GM04503 (cell line): ENCODE measurements at places on chromosomes 6 and 20.

DNA sequence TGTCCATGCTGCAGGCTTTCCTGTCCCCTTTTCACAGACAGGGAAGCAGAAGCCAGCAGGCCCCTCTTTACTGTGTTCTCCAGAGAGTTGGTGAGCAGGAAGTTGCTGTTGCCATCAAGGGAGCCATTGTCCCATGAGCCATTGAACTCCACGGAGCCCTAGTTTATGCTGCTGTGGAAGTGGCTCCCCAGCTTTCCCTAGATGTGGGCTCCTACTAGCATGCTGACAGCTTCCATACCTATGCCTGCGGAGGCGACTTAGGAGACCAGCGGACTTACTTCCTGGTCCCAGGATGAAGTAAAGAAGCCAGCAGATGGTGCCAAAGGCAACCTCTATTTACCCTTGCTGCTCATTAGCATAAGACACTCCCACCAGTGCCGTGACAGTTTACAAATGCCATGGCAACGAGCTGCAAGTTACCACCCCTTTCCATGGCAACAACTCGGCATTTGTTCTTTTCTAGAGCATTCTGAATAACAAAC, 30.8 kb upstream of the FKBP1A start:
- DNase-seq, result no peak

DNA sequence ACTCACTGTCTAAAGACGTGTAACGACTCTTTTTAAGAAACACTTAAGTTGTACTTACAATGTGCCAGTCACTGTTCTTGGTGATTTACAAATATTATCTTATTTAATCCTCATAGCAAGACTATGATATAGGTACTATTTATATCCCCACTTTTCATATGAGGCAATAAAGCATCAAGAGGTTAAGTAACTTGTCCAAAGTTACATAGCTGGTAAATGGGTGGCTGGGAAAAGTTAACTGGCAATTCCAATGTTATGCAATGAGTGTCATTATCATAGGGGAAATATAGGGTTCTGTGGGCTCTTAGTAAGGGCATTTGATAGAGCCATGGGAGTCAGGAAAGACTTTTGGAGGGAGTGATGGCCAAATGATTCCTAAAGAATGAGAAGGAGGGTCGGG, 21.4 kb upstream of the RIPOR2 start:
- DNase-seq, result no peak

- DNase-seq, result no peak
Observed at GRCh38 chr6:83431545-83432155, 799 bp upstream of the ME1 start.

GRCh38 chr6:105791179-105791578, 295.0 kb upstream of the PRDM1 start:
- DNase-seq, result no peak

GRCh38 chr6:153096792-153097191, 34.3 kb downstream of the RGS17 start:
- DNase-seq, result no peak

GRCh38 chr6:150668900-150669302, 69.2 kb downstream of the PLEKHG1 start:
- no peak for DNase-seq

- no peak for DNase-seq
Observed at GRCh38 chr6:36102853-36103252, 27.5 kb upstream of the MAPK13 start.

DNA sequence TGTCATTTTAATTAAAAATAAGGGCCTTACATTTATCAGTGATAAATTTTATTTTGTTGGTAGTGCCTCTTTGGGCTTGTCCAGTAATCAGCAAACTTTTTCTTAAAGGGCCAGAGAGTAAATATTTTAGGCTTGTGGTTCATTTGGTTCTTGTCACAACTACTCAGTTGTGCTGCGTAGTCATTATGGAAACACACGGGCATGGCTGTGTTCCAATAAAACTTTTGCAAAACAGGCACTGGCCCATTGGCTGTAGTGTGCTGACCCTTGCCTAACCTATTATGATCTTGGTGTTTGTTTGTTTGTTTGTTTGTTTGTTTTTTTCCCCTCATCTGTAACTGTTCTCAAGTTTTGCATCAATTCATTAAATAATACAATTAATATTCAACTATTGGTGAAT, 19.4 kb downstream of the TBPL1 start:
- no peak for DNase-seq

DNA sequence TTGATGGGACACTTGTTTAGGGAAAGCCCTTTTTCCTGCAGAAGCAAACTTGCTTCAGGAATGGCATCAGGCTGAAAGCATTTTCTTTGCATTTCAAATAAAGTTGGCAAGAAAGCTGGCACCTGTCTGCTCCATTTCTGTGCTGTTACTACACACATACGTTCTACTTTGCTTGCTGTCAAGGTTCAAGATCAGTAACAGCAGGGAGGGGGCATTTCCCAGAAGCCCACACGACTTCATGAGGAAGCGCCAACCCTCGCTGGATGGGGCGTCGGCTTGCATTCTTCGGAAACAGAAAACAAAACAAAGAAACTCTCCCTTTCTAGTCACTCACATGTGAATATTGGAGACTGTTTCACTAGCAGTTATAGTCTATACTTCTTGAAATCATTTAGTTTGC, 46.4 kb downstream of the AKAP12 start:
- DNase-seq, result no peak

- no peak for DNase-seq
Observed at GRCh38 chr6:133919362-133919761, 30.4 kb downstream of the TCF21 start.

- DNase-seq, result no peak
Observed at GRCh38 chr6:89866024-89866678, 28.1 kb upstream of the GJA10 start.

DNA sequence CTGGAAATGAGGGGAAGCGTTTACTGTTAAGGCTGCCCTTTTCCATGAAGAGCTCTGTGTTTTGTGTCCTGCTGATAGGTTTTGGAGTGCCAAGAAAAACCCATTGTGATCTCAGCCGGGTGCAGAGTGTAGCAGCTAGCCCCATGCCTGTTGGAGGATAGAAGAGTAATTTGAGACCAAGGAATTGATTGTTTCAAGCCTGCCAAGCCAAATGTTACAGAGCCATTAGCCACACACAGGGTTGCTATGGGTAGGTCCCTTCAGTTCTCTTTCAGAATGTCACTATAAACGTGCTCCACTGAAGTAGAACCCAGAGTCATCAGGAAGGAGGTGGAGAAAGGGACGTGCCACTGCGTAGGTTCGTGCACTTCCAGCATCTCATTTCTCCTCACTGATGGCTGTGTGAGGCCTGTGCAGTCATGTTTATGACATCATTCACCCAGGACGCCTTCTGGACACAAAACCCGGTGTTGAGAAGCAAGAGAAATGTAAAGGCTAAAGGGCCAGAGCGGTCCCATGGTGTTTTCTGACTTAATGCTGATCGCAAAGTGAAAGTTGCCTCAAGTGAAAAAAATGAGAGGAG, 6.6 kb downstream of the GMPR start:
- DNase-seq, result no peak

DNA sequence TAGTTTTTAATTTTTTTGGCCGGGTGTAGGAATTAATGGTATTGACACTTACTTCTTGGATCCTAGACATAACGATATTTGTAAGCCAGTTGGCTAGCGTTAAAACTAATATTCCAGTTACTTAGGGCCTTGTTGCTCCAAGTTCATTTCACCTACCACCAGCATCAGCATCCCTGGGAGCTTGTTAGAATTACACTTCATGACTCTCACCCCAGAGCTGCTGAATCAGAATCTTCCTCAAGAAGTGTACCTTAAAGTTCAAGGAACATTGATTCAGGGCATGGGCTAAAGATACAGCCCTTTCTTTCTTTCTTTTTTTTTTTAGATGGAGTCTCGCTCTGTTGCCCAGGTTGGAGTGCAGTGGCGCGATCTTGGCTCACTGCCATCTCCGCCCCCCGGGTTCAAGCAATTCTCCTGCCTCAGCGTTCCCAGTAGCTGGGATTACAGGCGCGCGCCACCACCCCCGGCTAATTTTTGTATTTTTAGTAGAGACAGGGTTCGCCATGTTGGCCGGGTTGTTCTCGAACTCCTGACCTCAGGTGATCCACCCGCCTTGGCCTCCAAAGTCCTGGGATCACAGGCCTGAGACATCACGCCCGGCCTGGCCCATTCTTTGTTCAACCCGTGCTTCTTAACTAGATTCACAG, 1.1 kb downstream of the SLX4IP start:
- no peak for DNase-seq

GRCh38 chr6:138115201-138115600, 8.0 kb upstream of the PERP start:
- no peak for DNase-seq

GRCh38 chr6:159981071-159981402, 12.2 kb downstream of the IGF2R start:
- no peak for DNase-seq

GRCh38 chr6:152727507-152727906, 23.1 kb upstream of the VIP start:
- no peak for DNase-seq

GRCh38 chr6:45522486-45522885, 144.8 kb upstream of the SUPT3H start:
- no peak for DNase-seq

DNA sequence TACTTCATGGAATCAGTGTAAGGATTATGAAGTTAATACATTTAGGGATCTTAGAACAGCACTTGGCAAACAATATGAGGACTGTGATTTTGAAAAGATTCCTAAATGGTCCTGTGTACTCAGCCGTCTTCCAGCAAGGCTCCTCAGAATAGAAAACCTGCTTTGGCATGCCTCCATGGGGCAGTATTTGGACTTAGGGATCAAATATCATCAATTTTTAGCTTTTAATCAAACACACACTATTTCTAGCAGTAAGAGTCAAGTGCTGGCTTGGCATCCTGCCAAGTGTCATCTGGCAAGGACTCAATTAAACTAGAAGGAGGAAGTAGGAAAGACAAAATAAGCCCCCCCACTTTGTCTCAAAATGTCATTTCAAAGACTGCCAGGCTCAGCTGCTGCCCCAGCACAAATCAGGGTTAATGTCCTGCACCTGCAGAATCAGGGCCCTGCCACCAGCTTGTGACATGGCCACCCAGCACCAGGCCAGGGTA, 40.8 kb downstream of the IYD start:
- no peak for DNase-seq

- DNase-seq, result no peak
Observed at GRCh38 chr6:165725201-165725600, 62.2 kb upstream of the PDE10A start.

DNA sequence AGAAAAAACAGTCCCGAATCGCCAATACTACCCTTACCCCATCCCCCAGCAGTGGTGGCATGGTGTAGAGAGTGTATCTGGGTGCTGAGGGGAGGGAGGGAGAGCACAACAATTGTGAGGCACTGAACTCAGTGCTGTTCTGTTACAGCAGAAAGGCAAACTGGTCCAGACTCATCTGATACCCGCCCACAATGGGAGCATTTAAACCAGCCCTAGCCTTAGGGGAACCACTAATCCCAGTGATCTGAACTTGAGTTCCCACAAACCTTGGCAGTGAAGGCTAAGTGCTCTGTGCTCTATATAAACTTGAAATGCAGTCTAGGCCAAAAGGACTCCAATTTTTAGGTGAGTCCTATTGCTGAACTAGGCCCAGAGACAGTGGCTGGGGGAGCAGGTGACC, 666.4 kb upstream of the PTCHD4 start:
- DNase-seq, result no peak

- no peak for DNase-seq
Observed at GRCh38 chr6:117613920-117614560, 11.7 kb upstream of the GOPC start.

DNA sequence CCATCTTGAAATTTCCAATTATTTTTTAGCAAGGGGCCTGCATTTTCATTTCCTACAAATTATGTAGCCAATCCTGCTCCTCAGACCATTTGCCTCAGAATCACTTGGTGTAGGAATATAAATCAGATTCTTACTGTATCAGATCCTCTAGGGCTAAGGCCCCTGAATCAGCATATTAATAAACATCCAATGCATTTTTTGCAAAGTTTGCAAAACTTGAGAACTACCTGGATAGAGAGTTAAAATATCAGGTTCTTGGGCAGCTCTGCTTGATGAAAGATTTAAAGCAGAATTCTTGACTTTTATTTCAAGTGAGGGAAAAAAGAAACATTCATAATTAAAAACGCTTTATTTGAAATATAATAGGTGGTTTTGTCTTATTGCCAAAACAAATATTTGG, 82.2 kb upstream of the MAN1A1 start:
- no peak for DNase-seq

GRCh38 chr6:39068391-39068790, 19.8 kb downstream of the GLP1R start:
- DNase-seq, result no peak

DNA sequence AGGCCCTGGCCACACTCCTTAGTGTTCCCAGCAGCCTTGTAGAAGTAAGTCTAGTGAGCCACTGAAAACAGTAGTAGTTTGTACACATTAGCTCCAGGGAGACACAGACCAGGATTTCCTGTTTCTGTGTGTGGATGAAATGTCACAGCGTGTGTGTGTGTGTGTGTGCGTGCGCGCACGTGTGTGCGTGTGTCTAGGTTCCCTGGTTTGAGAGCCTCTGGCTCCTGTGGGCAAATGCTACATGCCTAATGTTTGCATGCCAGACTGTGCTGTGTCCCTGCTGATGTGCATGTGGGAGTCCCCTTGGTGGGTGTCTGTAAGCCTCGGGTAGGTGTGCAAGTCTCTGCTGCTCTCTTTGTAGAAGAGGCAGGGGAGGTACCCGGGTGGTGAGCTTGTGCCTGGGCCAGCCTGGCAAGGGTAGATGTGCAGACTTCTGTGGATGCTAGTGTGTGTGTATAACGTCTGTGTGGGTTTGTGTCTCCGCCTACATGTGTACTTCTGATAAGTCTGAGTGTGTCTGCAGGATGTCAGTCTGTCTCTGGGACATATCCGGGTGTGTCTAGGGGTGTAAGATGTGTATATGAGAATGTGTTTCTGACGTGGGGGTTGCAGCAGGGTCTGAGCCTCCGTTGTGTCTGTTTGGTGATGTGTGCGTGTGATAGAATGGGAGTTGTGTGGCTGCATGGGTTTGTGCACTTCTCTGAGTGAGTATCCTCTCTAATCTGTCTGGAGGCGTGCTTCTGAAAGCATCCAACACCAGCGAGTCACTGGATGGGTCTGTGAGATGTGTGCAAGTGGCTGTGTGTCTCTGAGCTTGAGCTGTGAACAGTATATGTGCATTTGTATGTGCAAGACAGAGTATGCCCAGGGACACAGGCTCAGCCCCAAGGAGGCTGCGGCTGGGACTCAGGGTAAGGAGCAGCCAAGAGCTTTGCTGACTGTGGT, 19.0 kb upstream of the TLDC2 start:
- DNase-seq, result no peak
